Osteocyte (in vitro differentiated cells): ENCODE measurements at places on chromosomes 16 and 17.

- no peak for DNase-seq
Measured at GRCh38 chr17:83008526-83008925, 70.9 kb upstream of the METRNL start.

- no peak for DNase-seq
Measured at GRCh38 chr17:75685499-75685898, 18.4 kb downstream of the SAP30BP start.

GRCh38 chr17:7932483-7932891, 481 bp downstream of the CNTROB start:
- no peak for DNase-seq

DNA sequence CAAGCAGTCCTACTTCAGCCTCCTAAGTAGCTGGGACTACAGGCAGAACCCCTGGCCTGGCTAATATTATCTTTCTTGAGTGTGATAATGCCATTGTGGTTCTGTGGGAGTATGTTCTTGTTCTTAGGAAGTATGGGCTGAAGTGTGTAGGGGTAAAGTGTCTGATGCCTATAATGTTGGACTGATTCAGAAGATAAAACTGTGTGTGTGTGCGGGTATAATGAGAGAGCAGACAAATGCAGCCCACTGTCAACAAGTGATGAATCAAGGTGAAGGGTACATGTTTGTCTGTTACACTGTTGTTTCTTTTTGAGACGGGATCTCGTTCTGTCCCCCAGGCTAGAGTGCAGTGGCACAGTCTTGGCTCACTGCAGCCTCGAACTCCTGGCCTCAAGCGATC, 127.5 kb downstream of the CLEC16A start:
- no peak for DNase-seq

DNA sequence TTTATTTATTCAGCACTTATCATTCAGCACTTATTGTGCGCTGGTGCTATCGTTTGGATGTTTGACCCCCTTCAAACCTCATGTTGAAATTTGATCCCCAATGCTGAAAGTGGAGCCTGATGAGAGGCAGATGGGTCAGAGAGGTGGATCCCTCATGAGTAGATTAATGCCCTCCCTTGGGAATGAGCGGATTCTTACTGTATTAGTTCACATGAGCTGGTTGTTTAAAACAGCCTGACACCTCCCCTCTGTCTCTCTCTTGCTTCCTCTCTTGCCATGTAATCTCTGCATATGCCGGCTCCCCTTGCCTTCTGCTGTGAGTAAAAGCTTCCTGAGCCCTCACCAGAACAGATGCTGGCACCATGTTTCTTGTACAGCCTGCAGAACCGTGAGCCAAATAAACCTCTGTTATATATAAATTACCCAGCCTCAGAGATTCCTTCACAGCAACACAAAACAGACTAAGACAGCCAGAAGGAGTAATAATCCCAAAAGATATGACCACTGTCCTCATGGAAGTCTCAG, 111.1 kb downstream of the CACNG3 start:
- no peak for DNase-seq
